DMS 273 treated with DMSO at 0.1 percent for 48 hours (cell line): ENCODE measurements at places on chromosomes 6 and 20.
A peak's percentile ranks its signal among the peaks of the same experiment; 100 is the strongest.

DNA sequence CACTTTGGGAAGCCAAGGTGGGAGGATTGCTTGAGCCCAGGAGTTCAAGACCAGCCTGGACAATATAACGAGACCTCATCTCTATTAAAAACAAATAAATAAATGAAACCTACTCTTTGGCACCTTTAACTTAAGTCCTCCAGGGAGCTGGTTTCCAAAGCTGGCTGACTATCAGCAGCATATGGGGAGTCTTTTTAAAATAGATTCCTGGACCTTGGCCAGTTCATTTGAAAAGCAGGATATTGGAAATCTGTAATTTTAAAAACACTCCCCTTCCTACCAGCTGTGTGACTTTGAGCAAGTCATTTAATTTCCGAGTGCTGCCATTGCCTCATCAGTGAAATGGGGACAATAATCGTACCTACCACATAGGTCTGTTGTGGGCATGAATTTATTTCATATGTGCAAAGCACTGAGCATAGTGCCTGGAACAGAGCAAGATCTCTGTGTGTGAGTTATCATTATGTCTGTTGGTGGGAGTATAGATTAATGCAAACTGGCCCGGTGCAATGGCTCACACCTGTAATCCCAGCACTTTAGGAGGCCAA is 40.9 kb upstream of the PTPN1 start:
- DNase-seq, result peak; percentile 24

- no peak for DNase-seq
Measured at GRCh38 chr6:157280157-157280556, 43.2 kb downstream of the TMEM242 start.

DNA sequence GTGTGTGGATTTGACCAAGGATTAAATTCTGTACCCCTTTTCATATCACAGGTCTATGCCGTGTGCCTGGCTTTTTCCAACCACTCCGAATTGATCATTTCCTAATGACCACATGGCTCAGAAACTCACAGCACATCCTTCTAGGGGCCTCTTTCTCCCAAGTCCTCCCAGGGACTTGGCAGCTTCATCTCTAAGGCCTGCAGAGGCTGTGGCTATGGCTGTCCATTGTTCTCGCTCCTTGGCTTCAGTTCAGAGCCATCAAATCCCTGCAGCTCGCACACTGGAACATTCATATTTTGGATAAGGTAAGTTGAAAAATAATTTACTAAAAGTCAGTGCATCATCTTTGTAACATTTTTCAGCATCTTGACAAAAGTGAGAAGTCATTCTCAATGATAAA is 497.2 kb upstream of the CDH4 start:
- no peak for DNase-seq

GRCh38 chr6:109096208-109096607 is 901 bp downstream of the CEP57L1 start:
- DNase-seq, result no peak

- peak; percentile 92 for DNase-seq
Measured at GRCh38 chr6:143236151-143236798, 175.6 kb downstream of the AIG1 start.

DNA sequence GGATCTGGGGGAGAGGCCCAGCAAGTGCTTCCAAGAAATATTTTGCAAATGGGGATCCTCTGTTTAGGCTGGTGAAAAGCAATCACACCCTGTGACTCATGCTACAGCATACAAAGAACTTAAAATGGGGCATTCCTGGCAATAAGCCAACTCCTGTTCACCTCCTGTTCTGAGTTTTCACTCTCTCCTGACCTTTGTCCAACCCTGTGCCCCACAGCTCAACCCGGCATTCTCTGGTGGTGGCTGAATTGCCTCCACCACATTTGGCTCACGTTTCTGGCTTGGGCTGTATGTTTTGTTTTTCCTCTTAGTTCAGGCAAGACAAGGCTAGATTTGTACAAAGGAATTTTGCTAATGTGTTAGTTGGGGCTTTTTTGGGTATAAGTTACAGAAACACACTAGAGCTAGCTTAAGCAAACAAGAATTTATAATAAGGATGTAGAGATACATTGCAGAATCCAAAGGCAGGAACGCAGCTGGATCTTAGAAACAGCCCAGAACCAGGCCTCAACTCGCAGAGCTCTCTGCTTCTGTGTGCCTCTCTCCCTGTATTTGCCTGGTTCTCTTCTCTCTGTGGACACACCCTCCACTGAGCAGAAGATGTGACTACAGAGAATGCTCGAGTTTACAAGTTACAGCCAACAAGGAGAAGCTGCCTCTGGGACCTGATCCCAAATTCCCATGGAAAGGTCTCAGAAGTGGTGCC is 9.4 kb downstream of the ABCC10 start:
- peak; percentile 49 for DNase-seq

DNA sequence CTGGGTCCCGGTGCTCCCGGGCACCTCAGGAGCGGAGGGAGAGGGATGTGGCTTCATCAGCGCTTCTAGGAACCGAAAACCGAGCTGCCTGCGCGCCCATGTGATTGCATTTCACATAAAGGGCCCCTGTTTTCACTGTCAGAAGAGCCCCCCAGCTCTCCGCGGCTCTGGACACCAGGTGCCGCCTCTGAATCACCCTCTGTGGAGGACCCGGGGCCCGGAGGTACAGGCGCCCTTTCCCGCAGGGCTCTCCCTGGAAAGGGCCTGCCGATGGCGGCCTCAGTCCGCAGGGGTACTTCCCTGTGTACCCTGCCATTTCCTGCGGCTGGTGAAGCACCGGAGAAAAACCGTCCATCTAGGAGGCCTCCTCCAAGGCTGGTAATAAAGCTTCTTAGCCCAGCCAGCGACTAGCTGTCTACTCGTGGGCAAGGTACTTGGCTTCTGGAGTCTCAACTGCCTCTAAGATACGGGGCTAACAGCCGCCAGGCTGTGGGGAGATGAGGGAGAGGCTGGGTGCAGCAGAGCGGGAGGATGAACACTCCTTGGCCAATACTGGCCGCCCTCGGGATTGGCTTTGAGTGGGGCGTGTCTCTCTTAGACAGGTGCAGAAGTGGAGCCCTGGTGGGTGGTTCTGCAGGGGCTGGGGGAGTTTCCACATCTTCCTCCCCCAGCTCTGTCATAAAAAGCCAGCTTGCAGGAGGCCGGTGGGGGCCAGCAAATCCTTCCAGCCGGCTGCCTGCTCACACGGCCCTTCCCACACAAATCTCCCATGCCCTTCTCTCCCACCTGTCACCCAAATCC is 1.6 kb downstream of the PPP1R16B start:
- DNase-seq, result no peak

DNA sequence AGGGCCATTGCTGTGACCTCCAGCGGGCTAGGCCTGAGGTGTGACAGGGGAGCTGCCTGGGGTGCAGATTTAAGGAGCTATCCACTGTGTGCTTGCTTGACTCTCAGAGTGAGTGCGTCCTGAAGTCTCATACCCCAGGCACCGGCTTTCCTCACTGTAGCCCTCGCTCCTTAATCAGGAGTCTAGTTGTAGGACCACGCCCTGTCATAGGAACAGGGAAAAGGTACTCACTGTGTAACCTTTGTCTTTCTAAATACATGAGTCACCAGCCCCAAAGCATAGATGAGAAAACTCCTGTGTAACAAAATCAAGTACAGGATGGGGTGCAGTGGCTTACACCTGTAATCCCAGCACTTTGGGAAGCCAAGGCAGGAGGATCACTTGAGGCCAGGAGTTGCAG is 141.7 kb downstream of the TMEM242 start:
- no peak for DNase-seq

- DNase-seq, result no peak
Measured at GRCh38 chr6:4593951-4594350, 182.3 kb upstream of the CDYL start.

DNA sequence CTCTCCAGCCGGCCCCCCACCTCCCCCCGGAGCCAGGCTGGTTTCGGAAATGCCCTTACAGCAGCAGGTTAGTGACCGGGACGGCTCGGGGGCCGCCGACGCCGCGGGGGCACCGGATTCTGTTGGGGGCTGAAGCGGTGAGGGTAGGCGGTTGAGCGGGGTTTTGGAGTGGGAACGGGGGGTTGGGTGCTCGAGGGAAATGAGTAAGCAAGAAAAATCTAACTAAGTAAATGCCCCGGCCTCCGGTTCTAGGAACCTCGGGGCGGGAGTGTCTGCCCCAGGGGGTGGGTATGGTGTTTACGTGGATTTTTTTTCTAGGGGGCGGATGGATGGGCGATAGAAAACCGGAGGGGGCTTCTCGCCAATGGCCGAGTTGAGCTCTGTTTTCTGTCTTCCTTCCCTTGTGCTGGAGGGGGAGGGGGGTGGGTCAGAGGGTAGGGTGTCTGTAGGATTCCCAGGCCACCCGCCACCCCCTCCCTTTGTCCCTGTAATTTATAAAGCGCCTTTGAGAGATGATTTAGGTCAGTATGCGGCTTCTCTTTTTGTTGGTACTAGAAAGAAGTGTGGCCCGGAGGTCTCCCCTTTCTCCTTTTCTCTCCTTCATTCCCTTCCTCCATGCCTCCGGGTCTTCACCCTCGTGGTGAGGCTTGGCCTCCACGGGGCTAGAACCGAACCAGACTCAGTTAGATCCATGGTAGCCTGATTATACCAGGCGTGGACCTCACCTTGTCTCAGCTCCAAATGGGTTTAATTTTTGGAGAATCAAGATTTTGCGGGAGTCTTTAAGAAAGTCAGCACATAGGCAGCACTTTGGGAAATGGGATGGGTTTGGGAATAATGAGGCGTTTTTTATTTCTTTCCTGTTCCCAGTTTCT is 2.3 kb downstream of the E2F3 start:
- DNase-seq, result no peak

GRCh38 chr6:38080360-38080759 is 260.8 kb downstream of the ZFAND3 start:
- DNase-seq, result no peak

- DNase-seq, result no peak
Measured at GRCh38 chr6:87754828-87755227, 52.8 kb upstream of the AKIRIN2 start.

DNA sequence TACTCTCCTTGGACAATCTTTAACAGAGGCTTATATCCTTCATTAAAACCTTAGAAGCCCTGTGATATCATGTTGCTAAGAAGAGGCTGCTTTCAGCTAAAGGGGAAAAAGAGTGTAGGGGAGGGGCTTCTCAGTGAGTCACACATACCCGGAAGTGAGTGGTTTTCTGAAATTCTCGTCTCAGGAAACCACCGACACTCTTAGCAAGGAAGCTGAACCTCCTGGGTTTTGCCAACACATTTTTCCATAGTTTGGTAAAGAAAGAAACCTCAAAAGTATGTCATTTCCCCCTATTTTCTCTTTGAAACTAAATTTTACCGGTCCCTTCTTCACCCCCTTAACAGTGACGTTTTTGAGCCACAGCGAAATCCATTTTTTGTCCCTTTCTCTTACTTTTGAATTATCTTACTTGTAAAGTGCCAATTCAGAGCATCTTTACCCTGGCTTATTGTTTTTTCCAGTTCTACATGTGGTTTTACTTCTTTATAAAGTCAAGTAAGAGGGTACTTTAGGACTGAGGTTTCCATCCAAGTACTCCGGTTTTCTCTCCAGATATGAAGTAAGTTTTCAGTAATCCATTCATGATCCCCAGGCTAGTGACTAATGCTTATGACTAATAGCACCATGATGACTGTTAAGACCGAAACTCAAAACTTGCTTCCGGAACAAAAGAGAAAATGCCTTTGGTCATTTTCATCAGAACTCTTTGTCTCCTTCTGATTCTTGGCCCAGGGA is 219.3 kb downstream of the ARHGAP18 start:
- no peak for DNase-seq

DNA sequence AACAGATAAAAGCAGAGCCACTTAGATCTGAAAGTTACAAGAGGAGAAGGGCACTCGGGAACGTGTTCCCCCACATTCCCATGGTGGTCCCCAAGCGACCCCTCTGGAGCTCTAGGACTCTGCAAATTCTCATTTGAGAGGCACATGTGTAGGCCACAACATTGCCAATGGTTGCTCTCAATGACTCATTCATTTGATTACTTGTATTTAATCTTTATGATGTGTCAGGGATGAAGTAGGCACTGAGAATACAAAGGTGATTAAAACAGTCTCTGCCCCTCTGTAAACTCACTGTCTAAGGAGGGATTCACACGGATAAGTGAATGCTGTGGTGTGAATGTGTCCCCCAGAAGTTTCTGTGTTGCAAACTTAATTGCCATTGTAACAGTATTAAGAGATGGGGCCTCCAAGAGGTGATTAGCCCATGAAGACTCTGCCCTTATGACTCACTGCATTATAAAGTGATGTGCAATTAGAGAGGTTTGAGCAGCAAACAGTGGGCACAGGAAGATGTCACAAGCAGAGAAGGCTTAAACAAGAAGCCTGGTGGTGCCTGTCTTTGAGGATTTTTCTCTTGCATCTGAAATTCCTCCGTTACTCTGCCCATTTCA is 34.0 kb upstream of the TRAM2 start:
- DNase-seq, result no peak

DNA sequence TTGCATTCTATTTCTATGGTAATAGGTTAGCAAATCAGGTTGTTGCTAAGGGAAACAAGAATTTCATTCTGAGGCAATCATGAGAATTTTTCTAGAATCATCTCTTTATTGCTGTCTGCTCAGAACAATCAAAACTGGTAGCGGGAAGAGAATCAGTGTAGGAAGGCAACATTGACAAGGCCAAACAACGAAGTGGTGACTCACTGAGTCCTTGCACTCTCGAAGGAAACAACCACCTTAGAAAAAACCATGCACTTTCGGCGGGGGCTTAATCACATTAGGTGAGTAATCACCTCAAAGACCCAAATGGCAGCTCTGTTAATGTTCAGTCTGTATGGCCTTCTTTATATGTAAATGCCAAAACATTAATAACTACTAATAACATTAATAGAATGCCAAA is 78.8 kb upstream of the MAP7 start:
- DNase-seq, result no peak

- DNase-seq, result no peak
Measured at GRCh38 chr6:125112934-125113333, 40.6 kb upstream of the TPD52L1 start.

DNA sequence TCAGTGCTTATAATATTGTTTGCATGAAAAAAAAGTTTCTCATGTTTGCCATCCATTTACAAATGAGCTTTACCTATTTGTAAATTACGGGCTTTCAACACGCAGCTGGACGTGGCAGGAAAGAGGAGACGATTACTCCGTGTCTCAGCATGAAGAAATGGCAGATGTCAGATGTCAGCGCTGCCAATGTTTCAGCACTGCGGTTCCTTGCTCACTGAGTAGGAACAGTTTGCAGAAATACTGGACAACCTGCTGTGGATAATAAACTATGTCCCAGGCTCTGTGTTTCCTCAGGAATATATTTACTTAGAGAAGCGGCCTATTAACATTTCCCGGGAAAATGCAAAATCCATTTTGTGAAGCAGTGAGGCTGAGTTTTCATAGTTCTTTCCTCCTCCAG is 22.7 kb downstream of the RAMACL start:
- DNase-seq, result no peak
